ENCODE measurements at places on chromosomes 7 and 10.

- DNase-seq: no peak
Observed at GRCh38 chr7:151658778-151659177, 139.1 kb upstream of the RHEB start.

- no peak for DNase-seq
Observed at GRCh38 chr7:35717013-35717412, 22.1 kb upstream of the HERPUD2 start.

- no peak for DNase-seq
Observed at GRCh38 chr7:134355927-134356326, 39.2 kb upstream of the SLC35B4 start.

- no peak for DNase-seq
Observed at GRCh38 chr10:24873281-24873683, 79.1 kb downstream of the PRTFDC1 start.

DNA sequence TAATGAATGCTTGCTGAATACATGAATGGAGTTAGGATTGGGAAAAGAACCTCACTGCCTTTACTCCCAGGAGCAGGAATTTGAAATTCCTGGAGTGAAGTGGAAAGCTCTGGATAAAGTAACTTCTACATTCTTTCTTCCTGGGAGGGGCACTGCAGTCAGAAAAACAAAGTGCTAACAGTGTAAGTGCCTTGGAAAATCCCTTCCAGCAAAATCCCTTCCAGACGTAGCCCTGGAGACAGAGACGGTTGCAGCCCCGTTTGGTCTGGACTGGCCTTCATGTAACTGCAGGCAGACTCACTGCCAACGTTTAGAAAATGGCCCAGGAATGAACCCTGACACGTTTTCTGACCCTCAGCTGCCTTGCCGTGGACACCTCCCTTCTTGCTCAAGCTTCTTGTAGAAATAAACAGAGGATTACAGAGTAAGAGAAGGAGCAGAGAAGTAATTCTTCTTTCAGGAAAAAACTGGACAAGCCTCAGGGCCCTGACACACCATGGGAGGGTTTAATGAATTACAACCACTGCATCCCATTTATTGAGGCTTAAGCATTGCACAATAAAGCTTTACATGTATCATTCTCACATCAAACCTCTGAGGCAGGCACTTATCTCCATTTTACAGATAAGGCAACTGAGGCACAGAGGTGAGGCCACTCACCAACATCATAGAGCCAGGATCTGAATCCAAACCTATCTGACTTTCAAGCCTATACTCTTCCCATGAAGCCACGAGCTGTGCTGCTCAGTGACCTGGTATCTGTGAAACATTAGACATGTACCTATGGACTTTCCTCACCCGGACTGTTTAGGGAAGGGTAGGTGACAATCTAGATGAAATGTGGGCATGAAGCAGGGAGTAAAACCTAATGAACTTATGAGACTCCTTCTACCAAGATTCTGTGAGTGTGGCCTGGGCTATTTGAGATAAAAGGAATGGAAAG is 7.8 kb downstream of the ITPRIP start:
- DNase-seq: no peak

- DNase-seq: no peak
Observed at GRCh38 chr7:36735172-36735571, 10.9 kb upstream of the AOAH start.

DNA sequence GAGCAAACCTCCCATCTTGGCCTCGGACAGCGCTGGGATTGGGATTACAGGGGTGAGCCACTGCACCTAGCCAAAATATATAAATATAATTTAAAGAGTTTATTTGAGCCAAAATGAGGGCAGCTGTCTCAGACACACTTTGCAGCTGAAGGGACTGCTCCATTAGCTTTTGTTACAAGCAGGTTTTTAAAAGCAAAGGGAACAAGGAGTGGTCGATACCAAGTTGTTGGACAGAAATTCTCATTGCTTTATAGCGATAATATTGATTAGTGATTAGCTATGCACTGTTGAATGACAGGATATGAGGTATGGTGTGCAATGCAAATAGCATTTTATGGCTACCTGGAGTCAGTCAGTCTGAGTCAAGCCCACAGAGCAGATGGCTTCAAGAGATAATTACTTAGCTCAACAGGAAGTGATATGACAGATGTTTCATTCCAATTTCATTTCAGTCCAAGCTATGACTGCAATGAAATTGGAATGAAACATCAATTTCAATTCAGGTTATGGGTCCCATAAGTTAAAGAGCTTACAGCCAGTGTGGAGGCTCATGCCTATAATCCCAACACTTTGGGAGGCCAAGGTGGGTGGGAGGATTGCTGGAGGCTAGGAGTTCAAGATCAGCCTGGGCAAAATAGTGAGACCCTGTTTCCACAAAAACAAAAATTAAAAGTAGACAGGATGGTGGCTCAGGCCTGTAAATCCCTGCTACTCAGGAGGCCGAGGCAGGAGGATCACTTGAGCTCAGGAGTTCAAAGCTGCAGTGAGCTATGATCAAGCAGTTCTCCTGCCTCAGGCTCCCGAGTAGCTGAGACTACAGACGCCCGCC is 23.1 kb downstream of the TYW1 start:
- DNase-seq: no peak

DNA sequence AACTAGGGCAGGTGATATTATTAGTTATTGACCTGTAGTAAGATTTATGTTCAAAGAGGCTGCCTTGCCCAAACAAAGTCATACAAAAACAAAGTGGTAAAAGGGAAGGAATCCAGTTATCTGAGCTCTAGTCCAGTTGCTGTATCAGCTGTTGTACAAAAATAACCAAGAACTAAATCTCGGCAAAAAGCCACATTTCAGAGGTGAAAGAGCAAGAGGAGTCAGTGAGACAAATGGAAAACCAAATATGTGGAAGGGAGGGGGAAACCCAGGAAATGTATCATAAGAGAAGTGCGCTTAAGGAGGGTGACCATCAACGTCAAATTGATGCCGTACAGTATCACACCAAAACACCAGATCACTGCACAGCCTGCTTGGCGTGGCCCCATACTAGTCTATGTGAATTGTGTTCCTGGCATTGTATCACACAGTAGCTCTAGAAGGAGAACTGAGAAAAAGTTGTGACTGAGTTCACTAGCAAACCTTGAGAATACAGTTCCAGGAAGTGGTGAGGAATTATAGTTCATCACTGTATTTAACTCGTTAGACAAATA is 6.4 kb downstream of the AGBL3 start:
- DNase-seq: no peak

DNA sequence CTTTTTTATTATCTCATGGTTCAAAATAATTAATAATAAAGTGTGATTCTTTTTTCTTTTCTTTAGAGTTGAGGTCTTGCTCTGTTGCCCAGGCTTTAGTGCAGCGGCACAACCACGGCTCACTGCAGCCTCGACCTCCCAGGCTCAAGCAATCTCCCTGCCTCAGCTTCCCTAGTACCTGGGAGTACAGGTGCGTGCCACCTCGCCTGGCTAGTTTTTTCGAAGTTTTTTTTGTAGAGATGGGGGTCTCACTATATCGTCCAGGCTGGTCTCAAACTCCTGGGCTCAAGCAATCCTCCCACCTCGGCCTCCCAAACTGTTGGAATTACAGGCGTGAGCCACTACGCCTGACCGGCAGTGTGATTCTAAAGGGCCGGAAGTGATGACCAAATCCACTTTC is 28.0 kb upstream of the MSRB2 start:
- DNase-seq: no peak

- DNase-seq: no peak
Observed at GRCh38 chr7:822692-823276, 9.5 kb upstream of the SUN1 start.

DNA sequence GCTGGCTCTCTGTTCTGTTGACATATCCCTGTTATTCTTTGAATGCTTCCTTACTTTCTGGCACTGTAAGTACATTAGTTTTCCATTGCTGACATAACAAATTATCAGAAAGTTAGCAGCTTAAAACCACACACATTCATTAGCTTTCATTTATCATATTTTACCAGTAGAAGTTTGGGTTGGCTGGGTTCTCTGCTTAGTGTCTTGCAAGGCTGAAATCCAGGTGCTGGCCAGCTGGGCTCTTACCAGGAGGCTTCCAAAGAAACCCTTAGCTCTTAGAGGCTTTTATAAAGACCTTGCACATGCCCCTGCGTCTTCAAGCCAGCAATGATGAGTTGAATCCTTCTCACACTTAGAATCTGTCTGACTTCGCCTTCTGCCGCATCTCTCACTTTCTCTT is 160.6 kb downstream of the MLLT10 start:
- DNase-seq: no peak

DNA sequence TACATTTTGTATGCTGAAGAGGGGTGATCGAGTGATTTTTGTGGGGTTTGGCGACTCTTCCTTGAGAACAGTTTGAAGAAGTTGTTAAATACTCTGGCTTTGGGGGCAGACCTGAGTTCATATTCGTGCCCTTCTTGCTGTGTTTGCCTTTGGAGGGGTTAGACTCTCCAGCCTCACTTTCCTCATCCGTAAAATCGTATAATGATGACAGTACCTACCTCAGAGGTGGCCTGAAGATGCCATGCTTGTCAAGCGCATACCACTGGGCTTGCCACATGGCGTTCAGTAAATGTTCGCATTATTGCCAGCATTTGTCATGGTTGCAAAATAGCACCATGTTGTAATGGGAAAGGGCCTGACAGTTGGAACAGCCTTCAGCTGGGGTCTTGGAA is 1.3 kb downstream of the STK17A start:
- peak; percentile 42 for DNase-seq

- no peak for DNase-seq
Observed at GRCh38 chr10:105827133-105827532, 1186.0 kb downstream of the SORCS3 start.

GRCh38 chr10:114041166-114041565 is 2.5 kb upstream of the ADRB1 start:
- no peak for DNase-seq

- no peak for DNase-seq
Observed at GRCh38 chr7:99399597-99399996, 8.8 kb downstream of the PDAP1 start.

GRCh38 chr10:12726971-12727831 is 274.3 kb downstream of the CCDC3 start:
- no peak for DNase-seq

DNA sequence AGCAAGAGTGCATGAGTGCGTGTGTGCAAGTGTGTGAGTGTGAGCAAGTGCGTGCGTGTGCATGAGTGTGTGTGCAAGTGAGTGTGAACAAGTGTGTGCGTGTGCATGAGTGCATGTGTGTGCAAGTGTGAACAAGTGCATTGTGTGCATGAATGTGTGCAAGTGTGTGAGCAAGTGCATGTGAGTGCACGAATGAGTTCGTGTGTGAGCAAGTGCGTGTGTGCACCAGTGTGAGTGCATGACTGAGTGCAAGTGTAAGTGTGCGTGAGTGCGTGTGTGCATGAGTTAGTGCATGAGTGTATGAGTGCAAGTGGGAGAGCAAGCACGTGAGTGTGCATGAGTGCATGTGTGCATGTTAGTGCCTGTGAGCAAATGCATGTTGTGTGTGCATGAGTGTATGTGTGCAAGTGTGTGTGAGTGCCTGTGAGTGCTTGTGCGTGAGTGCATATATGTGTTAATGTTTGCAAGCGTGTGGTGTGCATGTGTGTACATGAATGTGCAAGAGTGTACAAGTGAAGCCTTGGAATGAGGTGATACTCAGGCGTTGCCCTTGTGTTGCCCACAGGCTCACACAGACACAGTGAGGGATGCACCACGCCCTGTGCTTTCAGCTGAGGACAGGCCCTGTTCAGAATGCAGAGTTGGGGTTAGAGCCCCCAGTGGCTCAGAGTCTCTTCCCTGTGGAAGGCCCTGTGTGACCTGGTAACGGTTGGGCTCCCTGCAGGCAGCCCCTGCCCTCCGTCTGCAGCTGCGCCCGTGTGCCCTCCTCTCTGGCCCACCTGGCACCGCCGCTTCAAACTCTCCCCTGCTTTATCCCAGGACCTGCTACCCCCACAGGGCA is 97.1 kb downstream of the NKX6-2 start:
- no peak for DNase-seq

DNA sequence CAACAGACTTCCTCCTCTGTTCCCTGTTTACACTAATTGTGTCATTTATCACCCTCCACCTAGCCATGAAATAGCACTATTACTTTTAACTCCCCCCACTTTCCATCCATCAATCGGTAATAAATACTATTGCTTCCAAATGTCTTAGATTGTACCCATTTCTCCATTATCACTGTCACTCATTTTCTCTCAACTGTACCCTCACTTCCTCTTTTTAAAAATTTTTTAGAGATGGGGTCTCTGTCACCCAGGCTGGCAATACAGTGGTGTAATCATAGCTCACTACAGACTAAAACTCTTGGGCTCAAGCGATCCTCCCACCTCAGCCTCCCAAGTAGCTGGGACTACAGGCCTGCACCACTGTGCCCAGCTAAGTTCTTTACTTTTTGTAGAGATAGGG is 123.5 kb upstream of the EGR2 start:
- DNase-seq: no peak

DNA sequence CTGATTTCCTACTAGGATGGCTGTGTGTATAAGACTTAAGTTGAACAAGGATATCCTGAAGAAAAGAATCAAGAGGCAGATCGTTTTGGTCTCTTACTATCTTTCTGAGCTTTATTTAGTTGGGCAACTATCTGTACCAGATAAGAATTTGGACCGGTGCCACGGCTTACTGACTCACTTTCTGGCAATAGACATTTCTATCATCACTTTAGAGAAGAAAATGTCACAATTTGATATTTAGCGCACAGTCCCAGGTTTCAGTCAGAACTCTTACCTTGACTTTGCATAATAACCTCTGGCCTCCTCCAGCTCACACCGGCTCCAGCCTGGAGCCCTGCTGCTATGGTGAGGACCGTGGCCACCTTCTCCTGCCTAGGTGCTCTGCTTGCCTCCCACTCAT is 218.2 kb upstream of the MDFIC start:
- no peak for DNase-seq

GRCh38 chr7:132776048-132776620 is 199.9 kb upstream of the PLXNA4 start:
- DNase-seq: no peak

GRCh38 chr7:130147710-130148325 is 57.4 kb downstream of the TMEM209 start:
- DNase-seq: no peak

GRCh38 chr7:111672901-111673300 is 110.6 kb upstream of the IMMP2L start:
- DNase-seq: no peak

- DNase-seq: no peak
Observed at GRCh38 chr7:110922906-110923305, 168.0 kb upstream of the LRRN3 start.

- no peak for DNase-seq
Observed at GRCh38 chr7:2420216-2420933, 17.0 kb downstream of the CHST12 start.

GRCh38 chr7:95780665-95781064 is 8.3 kb downstream of the DYNC1I1 start:
- no peak for DNase-seq

GRCh38 chr10:12396093-12396492 is 46.7 kb downstream of the CAMK1D start:
- no peak for DNase-seq

- no peak for DNase-seq
Observed at GRCh38 chr7:97006816-97007582, 1.6 kb downstream of the DLX6 start.

GRCh38 chr7:88321694-88322093 is 15.0 kb upstream of the STEAP4 start:
- DNase-seq: no peak
